ENCODE measurements at places on chromosomes 5 and 9.

DNA sequence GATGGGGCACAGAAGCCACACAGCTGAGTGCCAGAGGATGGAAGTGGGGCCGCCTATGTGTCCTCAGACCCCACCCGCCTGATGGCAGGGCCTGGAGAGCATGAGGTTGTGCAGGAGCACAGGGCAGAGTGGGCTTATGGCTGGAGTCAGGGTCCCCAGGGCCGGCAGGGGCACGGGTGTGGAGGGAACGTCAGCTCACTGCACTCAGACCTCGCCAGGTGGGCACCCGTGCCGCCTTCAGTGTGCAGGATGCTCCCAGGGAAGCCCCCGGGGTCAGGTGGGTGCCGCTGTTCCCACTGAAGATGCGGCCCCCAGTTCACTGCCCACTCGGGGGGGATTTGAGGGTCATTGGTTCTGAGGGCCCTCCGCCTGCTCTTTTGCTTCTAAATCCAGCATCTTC lies 34.9 kb downstream of the EXOC3 start:
- no peak for DNase-seq

- no peak for DNase-seq
Measured at GRCh38 chr5:42507451-42508097, 84.3 kb downstream of the GHR start.

DNA sequence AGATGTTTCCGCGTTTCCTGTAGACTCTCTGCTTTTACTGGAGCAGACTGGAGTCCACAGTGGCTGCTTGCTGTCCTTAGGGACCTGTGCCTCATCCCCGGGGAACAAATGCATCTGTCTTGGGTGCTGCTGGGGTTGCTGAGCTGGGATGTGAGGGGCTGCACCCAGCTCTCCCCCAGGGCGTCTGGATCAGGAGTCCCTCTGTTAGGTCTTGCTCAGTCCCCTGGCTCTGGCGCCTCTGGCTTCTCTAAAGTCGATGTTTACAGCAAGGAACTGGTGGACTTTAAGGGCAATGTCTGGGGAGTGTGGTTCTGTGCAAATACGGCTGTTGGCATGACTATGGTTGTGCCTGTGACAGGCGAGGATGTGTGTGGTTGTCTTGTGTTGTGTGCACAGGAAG lies 91.4 kb downstream of the CACNA1B start:
- DNase-seq: no peak

DNA sequence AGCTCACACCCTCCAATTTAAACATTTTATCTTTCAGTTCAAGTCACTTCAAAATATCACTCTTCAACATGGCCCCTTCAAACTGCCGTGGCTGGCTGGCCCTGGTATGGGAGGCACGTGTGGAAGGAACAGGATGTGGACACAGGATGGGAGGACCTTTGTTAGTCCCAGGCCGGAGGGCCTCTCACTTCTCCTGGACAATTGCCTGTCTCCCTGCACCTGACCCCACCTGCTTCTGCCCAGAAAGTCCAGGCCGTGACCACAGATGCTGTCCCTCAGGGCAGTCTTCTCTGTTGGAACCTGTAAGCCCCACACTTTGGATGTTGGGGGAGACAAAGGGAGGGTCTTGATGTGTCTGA lies 19.4 kb downstream of the AMBP start:
- DNase-seq: no peak

GRCh38 chr9:35905912-35906679 lies at the start of gene HRCT1:
Gene HRCT1 (plus strand): TSS chr9:35906202. CDS start chr9:35906288, 86 bp downstream.
- DNase-seq: no peak

DNA sequence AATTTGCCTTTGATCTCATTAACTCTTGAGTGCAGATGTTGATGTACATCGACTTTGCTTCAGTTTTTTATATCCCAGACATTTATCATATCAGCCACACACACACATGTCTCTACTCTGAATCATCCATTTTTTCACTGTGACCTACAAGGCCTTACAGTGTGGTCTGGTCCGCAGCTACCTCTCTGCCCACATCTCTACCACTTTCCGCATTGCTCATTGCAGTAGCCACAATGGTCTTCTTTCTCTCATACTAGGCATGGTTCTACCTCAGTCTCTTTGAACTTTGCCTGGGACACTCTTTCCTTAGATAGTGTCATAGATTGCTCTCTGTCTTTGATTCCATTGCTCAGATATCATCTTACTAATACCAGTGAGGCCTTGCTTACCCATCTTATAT lies 87.9 kb upstream of the FSD1L start:
- no peak for DNase-seq

- no peak for DNase-seq
Measured at GRCh38 chr5:81067406-81067805, 107.2 kb downstream of the RASGRF2 start.

GRCh38 chr9:127746959-127747569 lies 12.0 kb upstream of the TOR2A start:
- no peak for DNase-seq

GRCh38 chr9:75927356-75927755 lies 36.9 kb downstream of the PCSK5 start:
- DNase-seq: no peak

DNA sequence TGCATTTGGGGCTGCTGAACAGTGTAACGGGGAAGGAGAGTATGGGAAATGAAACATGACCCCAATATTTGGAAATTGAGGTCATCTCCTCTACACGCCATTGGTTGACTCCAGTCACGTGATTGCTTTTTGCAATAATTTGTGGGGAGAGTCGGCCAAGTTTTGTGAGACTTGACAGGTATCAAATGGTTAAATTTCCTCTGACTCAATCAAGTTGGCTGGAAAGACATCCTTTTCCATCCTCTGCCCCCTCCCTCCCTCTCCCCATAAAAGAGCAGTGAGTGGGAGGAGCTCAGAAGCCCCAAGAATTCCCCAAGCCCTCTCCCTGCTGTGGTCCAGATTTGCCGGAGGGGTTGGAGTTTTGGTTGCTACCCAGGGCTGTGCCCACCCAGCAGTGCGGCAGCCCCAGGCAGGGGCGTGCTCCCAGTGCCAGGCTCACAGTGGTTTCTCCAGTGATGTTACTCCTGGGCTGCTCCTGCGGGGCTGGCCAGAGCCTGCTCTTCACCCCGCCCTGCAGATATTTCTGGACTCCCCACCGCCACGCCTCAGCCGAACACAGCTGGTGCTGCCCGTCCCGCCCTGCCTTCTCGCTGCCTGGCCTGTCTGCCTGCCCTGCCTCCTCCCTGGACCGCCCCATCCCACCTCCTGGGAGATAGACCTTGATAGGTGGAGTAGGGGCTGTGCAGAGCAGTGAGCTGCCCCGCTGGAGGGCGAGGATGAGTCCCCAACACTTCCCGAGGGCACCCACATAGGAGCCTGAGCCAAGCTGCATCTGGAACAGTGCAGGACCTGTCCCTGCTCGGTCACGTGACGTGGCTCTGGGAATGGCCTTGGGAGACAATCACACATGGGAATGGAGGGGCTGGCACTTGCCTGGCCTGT lies 3.4 kb downstream of the COL5A1 start:
- DNase-seq: no peak

GRCh38 chr5:135878156-135878620 lies 17.5 kb downstream of the IL9 start:
- no peak for DNase-seq

GRCh38 chr9:32939576-32939975 lies 61.9 kb downstream of the APTX start:
- no peak for DNase-seq

- no peak for DNase-seq
Measured at GRCh38 chr5:167339205-167339604, 952.2 kb upstream of the WWC1 start.

DNA sequence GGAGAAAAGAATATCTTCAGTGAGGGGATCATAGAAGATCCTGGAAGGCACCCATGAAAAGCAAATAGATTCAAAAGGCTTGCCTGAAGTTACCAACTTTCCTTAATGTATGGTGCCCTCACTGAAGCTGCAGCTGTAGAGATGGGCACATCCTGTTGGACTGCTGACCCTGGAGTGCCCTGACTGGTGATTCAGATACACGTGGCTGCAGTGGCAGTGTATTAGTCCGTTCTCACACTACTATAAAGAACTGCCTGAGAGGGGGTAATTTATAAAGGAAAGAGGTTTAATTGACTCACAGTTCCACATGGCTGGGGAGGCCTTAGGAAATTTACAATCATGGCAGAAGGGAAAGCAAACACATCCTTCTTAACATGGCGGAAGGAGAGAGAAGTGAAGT lies 80.3 kb downstream of the OSMR start:
- DNase-seq: no peak

DNA sequence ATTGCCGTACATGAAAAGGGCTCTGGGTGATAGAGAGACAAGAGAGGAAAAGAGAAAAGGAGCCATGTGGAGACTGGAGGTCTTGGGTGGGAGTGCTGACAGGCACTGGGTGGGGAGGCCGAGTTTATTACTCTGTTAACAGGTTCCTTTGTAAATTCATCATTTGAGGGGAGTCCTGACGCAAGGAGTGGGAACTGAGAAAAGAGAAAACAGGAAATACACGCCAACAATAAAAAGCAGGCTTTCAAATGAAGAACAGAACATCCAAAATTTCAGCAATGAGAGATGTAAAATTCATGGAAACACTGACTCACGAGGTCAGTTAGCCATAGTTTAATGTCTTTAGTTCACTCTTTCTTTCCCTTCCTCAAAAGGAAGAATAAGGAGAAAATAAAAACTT lies 342.8 kb downstream of the TMEM167A start:
- DNase-seq: no peak

DNA sequence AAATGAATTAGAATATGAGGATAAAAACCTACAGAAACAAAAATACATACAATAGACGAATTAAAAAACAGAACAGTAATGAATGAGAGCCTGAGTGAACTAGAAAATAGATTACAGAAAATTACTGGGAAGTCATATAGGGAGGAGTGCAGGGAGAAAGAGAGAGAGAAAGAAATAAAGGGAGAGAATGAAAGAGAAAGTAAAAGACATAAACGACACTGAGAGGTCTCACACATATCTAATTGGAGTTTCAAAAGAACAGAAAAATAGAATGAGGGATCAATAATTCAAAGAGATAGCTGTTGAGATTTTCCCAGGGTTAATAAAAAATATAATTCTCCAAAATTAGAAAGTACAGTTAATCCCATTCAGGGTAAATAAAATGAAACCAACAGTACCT lies 156.4 kb upstream of the FTMT start:
- no peak for DNase-seq

DNA sequence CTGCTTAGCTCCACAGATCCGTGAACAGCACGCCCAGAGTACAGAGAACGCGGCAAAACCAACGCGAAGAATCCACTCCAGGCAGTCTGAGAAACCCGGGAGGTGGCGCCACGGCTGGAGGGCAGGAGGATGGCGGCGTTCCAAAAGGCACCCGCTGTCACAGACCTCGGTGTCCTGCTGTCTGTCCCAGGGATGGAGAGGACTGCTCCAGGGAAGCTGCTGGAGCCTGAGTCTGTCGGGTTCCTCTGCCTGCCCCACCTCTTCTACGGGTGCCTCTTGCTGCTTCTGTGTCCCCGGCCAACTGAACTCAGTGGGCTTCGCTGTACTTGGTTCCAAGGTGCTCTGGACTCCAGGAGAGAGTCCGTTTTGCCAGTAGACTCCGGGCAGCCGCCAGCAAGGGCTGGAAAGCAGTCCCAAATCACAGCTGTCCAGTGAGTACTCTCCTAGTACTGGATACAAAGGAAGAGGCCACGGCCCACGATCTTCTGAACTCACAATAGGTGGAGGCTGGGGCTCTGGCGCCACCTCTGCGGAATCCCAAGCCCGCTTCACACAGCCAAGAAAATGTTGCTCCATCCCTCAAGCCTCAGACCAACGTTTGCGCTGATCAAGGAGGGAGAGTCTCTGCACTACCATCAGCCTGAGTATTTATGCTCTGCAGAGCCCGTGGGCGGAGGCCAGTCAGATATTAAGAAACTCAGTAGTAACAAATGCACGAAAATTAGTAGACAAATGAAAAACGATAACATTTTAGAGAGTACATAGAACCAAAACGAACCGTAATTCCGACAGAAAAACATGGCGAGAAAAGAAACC lies 440 bp downstream of the ANXA2R start:
- peak; percentile 69 for DNase-seq

- DNase-seq: no peak
Measured at GRCh38 chr9:116149844-116150243, 3.7 kb upstream of the PAPPA start.

DNA sequence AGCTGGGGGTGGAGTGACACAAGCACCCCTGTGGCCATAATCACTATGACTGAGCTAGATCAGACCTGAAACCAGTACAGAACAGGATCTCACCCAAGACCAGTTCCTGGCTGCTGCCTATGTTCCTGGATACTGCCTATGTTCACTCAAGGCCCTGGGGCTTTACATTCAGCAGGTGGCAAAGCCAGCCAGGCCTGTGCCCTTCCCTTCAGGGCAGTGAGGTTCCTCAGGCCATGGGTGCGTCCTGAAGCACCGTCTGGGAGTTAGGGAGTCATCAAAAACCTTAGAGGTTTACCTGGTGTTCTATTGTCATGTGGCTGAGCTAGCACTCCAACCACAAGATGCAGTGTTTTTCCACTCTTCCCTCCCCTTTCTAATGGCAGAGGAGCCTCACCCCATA lies 419.8 kb downstream of the TMEM232 start:
- DNase-seq: no peak

DNA sequence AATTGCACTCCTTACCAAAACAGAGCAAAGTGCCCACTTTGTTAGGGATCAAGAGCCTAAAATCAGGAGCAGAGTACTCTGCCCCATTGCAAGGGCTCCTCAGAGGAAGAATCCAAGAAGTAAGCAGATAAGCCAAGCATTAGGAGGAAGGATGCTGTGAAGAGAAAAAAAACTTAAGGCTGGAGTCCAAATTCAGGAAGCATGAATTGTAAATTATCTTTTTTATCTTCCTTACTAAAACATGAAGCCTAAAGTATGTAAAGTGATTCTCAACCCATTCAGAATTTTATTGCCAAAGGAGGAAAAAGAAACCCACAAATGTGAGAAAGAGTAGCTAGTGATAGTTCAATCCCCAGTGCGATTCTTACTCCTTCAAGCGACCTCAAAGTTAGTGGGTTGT lies 523.9 kb downstream of the TAF11L14 start:
- no peak for DNase-seq

GRCh38 chr9:96617439-96618185 lies 2.0 kb downstream of the CDC14B start:
- no peak for DNase-seq

DNA sequence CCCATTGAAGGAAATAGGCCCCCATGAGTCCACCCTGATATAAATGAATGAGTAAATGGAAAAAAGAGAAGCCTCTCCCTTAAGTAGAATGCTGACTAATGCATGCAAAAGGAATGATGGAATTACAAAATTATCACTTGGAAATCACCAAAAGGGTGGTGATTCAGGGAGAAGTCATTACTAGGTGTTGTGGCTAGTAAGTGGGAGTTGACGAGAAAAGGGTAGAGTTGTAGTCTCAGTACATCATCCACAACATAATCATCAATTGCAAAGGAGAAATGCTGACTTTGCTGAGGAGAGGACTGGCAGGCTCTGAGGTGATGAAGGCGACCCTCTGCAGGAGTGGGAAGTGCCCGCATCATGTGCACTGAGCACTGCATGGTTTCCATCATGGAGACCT lies 201.5 kb upstream of the S1PR3 start:
- DNase-seq: no peak

GRCh38 chr9:129938291-129938979 lies 103.2 kb downstream of the USP20 start:
- no peak for DNase-seq
